CD8-positive, alpha-beta memory T cell (primary cell): ENCODE measurements at places on chromosomes 4 and X.

DNA sequence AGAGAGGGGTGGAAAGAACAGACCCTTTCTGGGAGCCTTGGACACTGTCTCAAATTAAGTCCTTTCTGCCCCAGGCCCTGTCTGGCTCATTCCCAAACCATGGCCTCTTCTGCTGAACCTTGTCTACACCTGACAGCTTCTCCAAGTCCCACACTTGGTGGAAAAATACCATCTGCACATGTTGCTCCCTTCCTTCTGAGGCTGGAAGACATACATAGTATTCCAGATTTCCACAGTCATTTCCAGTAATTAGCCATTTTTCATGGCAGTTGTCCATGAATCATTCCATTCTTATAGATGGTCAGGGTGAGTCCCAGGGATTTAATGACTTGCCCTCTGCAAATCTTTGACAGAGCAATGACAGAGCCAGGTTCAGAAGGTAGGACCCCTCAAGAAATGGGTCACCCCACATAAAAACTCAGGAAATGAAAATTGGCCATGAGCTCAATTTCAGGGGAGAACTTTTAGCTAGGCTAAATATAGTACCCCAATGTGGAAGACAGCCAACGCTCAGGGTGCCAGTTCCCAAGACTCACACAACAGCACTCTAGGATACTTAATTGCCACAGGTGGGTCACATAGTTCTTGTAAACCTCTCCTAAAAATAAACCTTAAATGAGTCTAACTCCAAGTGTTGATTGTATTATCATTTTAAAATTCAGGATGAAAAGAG lies 16.2 kb upstream of the DAPP1 start:
- H3K36me3 ChIP-seq: no peaks in the 10 kb centered on the region
- H3K4me1 ChIP-seq: no peaks in the 10 kb centered on the region
- H3K4me3 ChIP-seq: no peak overlapping the region
- no peak for DNase-seq
- H3K27me3 ChIP-seq: no peaks in the 10 kb centered on the region
- no peak overlapping the region for H3K27ac ChIP-seq

DNA sequence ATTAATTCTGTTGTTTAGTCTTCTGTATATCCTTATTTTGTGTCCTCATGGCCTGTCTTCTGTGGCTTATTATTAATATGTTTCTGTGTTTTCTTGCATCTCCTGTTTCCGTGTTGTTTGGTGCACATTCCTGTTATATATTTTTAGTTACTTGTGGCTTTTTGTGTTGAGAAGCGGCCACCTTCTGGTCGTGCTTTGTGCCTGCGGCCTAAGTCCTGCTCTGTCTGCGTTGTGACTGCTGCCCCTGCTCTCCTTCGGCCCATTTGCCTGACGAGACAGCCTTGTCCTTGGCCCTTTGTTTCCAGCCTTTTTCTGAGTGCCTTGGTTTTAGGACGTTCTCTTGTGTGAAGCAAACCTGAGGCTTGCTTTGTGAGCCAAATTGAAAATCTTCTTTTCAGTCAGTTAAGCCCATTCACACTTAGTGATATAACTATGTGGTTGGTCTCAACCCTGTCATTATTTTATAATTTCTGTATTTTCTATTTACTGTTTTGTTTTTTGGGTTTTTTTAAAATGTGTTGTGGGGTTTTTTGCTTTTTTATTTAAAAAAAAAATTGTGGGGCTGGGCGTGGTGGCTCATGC lies 43.8 kb downstream of the TNIP2 start:
- DNase-seq: no peak
- H3K27me3 ChIP-seq: no peaks in the 10 kb centered on the region
- peaks cover 14% of the 10 kb centered on the region for H3K4me1 ChIP-seq
- no peak overlapping the region for H3K4me3 ChIP-seq
- H3K27ac ChIP-seq: no peak overlapping the region
- peaks cover 6% of the 10 kb centered on the region for H3K36me3 ChIP-seq

DNA sequence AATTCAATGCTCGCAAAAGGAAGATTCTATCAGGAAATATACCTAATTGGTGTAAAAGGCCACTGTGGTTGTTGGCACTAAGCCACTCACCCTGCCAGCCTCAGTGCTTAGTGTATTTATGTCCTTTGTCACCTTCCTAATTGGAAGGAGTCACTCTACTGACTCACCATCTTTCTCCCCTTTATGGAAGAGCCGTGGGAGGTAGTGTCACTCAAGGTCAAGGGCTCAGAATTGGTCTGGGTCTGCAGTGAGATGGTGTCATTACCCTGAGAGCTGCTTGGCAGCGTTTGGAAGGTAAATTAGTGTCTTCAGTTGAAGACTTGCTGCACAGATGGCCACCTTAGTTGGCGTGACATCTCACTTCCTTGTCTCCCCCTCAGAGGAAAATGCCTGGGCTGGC lies 41.7 kb upstream of the CDKN2AIP start:
- no peaks in the 10 kb centered on the region for H3K36me3 ChIP-seq
- H3K27ac ChIP-seq: no peak overlapping the region
- H3K27me3 ChIP-seq: no peaks in the 10 kb centered on the region

DNA sequence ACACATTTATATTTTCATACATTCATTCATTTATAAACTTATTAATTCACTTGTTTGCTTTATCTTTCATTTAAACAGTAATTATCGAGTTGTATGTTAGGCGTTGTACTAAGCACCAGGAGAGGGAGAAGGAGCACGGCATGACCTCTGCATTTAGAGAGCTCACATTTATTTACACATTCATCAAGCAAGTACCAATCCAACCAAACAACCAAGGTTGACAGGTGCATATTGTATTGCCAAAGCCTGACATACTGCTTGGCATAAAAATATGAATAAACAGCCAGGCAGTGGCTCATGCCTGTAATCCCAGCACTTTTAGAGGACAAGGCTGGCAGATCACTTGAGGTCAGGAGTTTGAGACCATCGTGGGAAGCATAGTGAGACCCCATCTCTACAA lies 37.0 kb upstream of the CLNK start:
- DNase-seq: no peak
- H3K4me1 ChIP-seq: no peaks in the 10 kb centered on the region
- H3K27me3 ChIP-seq: no peaks in the 10 kb centered on the region
- H3K27ac ChIP-seq: no peak overlapping the region
- H3K36me3 ChIP-seq: no peaks in the 10 kb centered on the region

GRCh38 chr4:5146248-5146647 lies 95.0 kb downstream of the STK32B start:
- no peak overlapping the region for H3K27ac ChIP-seq
- H3K4me3 ChIP-seq: no peak overlapping the region
- H3K27me3 ChIP-seq: no peaks in the 10 kb centered on the region
